ENCODE measurements at places on chromosomes 7 and 10.

DNA sequence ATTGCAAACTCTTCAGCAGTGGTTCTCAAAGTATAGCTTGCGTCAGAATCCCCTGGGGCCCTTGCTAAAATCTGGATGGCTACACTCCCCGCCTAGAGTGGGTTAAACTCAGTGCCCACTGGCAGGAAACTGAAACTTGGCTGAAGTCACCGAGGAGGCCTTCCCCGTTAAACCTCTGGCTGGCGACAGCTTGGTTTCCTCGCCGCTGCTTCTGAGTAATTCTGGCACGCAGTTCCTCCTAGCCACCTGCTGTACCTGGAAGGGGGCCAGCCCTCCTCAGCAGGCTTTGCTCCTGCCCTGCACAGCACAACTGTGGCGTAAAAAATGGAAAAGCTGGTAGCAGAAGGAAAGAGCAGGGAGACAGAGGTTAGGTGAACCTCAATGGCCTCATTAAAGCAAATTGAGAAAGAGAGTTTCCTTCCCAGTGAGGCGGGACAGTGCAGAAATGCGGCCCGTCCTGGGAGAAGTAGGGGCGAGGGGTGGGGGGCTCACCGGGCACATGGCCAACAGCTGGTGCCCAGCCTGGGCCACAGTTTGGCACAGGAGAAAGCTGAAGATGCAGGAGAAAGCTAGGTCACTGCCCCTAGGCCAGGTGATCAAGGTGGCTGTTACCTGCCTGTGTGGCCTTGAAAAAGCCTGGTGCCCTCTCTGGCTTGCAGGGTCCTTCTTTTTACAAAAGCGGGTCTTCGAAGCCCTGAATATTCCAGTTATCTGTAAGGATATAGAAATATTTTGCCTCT lies 46.6 kb downstream of the ALOX5 start:
- DNase-seq, result peak; percentile 74

DNA sequence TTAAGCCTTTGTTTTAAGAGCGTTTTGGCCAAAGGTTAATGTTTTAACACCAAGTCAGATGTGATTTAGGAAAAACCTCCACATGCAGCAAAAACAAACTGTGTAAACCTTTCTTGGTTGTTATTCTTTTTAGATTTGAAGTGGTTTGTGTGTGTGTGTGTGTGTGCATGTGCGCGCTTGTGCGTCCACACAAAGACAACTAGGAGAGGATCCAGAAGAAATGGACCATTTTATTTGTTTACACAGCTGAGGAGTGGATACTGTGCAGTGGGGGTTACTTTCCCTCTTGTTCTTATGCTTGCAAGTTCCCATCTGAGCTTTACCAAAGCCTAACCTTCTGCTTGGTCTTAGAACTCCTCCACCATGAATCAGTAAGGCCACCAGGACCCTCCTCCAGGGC lies 20.0 kb downstream of the TCF7L2 start:
- DNase-seq, result no peak

DNA sequence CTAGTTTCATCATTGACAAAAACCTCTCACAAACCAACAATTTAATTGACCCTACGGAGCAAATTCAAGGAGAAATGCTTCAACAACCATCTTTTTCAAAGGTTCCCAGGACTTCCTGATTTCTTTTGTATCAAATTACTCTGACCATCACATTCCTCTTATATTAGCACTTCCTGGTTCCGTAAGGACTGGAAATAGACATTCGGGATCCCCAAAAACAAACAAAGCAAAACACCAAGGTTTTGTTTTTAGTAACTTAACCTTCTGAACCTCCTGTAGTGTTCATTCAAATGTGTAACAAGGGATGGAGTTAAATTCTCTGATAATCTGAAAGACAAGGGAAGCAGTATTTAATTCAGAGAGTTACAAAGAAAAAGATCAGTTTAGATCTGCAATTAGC lies 387.6 kb upstream of the NRP1 start:
- no peak for DNase-seq

DNA sequence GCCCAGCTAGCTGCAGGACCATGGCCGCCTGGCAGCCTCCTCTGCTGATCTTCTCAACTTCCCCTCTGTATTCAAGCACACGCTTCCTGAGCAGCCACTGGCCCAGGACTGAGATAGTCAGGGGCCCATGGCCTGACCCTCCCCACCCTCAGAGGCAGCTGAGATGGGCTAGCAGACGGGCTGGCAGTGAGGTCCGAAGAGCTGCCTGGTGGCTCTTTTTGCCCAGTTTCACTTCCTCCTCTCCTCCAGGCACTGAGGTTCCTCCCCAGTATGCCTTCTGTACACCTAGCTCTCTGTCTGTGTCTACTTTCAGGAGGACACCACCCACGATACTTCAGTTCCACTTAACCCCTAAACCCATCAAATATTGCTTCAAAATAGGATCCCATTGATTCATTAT lies 395.6 kb downstream of the TNS3 start:
- no peak for DNase-seq

DNA sequence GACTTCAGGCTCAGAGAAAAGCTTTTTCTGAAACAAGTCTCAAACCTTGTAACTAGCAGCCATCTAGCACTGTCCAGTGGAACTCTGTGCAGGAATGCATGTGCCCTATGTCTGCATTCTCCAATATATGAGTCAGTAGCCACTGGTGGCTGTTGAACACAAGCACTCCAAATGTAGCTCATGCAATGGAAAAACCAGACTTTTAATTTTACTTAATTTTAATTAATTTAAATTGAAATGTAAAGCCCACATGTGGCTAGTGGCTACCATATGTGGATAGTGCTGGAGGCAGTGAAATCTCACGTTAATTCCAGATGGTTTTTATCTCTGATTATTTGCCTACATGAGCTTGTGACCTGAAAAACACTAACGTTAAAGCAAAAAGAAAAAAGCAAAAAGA lies 225.1 kb downstream of the GATA3 start:
- DNase-seq, result no peak

DNA sequence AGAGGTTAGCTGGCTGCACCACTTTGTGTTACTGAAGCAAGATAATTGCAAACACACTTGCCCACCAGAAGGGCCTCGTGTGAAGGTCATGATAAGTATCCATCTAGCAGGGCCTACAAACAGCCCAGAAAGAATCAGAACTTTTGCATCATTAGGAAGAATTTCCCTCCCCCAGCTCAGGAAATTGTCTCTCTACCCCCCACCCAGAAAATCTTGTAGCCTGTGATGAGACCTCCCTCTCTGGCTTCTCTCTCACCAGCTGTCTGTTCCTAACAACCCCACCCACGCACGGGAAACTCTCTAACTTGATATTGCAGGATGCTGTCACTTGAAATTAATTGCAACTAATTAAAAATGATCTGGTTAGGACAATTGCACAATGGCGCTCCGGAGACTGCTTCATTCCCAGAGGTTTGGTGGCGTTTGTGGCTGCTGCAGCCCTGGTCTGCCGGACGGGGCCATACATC lies 34.5 kb downstream of the ZNF503 start:
- DNase-seq, result no peak

GRCh38 chr10:62115842-62116241 lies 152.8 kb downstream of the RTKN2 start:
- DNase-seq, result no peak

- DNase-seq, result no peak
Observed at GRCh38 chr10:129509835-129510234, 42.8 kb downstream of the MGMT start.

- DNase-seq, result no peak
Observed at GRCh38 chr7:16619979-16620408, 25.6 kb downstream of the ANKMY2 start.

DNA sequence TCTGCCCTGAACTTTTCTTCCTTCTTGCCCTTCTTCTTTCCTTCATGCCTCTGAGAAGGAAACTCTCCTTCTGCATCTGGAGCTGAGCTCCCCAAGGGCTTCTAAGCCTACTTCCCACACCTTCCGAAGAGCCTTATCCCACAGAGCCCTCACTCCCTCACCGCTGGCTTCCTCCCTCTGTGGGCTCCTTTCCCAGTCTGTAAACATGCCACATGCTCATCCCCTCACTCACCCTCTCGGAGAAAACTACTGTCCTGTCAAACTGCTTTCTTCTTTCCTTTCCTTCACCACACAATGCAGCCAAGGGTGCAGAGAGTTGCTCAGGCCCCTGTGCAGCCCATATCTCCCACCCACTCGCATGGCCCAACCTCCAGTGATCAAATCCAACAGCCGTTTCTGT lies 18.1 kb downstream of the ANKRD16 start:
- no peak for DNase-seq

- no peak for DNase-seq
Observed at GRCh38 chr10:97475936-97476594, 22.2 kb downstream of the MMS19 start.

DNA sequence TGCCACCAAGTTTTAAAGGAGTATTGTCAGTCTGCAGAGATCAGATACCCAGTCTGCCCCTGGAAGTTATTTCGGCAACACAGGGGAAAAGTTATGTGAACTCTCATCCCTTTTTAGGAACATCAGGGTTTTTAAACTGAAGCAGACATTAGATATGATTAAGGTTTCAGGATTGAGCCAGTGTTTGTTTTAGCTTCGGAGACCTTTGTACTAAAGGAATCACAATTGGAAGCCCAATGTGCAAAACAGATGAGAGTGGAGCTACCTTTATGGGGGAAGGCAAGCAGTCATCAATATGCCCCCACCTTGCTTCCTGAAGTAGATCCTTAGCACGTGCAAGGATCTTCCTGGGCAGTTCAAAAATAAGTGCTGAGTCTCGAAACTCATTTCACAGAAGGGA lies 39.5 kb downstream of the ETV1 start:
- no peak for DNase-seq

DNA sequence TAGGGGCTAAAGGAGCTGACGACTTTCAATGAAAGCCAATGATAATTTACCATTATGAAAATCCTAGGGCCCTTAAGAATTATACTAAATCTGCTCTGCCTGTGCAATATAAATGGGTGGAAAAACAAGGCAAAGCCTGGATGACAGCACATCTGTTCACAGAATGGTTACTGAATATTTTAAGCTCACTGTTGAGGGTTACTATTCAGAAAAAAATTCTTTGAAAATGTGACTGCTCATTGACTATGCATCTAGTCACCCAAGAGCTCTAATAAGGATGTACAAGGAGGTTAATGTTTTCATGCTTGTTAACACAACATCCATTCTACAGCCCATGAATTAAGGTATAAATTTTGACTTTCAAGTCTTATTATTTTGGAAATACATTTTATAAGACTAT lies 8.9 kb downstream of the DKK1 start:
- DNase-seq, result no peak

- no peak for DNase-seq
Observed at GRCh38 chr10:9596368-9596920, 1421.2 kb upstream of the CELF2 start.

- no peak for DNase-seq
Observed at GRCh38 chr7:142371586-142372377, 113.9 kb upstream of the PRSS58 start.

DNA sequence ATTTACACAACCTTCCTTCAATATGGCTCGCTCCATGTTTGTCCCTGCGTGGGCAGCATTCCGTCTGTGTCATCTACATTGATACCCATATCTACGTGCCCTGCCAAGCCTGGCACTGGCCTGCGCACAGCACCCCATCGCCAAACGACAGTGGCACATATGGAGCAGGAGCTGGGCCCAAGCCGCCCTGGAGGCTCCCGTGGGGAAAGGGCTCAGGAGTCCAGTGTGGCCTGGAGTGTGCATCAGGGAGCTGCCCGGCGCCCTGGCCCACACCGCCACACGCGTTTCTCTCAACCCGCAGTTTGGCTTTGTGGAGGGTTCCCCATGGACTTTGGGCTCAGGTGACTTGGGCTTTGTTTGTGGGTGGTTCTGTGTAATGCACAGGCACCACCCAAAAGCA lies 273.2 kb downstream of the PTPRN2 start:
- no peak for DNase-seq

GRCh38 chr10:35126062-35126529 lies 550 bp upstream of the CREM start:
- DNase-seq, result no peak
